ENCODE measurements at places on chromosomes 11 and 22.
A peak's percentile ranks its signal among the peaks of the same experiment; 100 is the strongest.

DNA sequence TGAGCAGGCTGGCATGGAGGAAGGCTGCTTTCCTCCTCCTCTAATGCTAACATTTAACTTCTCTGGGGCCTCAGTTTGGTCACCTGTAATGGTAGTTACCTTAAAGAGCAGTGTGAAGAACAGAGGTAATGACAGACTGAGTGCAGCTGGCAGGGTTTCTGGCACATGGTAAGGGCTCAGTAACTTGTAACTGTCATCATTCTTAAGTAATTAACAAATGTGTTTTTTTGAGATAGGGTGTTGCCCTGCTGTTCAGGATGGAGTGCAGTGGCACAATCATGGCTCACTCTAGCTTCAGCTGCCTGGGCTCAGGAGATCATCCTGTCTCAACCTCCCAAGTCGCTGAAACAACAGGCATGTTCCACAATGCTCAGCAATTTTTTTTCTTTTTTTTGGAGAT is 242.0 kb upstream of the SYN3 start:
- DNase-seq, result no peak

DNA sequence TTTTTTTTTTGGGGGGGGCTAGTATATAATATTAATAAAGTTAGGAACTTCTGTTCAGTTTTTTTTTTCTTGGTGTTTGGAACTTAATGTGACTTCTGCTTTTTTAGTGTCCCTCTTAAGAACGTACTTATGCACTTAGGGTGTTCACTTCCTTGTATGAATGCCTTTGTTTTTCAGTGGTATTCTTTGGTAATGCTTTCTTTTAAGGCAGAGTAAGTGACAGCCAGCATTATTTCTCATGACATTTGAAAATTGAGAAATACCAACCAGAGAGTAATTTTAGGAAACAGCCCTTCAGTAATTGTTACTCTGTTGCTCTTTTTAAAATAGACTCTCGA is 2.4 kb downstream of the GRK3 start:
- DNase-seq, result no peak

GRCh38 chr11:99693941-99694492 is 673.3 kb downstream of the CNTN5 start:
- peak; percentile 96 for DNase-seq

DNA sequence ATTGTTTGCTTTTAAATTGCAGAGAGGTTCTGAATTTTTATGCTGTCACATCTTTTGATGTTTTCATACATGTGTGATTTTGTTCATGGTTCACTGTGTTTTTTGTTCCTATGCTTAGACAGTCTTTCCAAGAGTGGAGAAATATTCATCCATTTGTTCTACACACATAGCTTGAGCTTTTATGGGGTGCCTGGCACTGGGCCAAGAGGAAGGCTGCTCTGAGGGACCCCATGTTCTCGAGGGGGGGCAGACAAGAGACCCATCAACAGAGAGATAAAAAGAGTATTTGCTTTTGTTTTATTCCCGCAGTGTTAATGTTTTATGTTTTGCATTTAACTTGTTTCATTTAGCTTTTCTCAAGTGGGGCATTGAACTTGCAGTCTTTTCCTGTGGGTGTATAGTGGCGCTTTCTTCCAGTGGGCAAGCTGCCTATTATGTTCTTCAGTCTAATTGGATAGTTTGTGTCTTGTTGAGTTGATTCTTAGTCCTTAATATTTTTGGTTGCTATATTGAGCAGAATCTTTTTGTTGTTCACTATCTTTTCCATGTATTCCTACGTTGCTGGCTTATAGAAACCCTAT is 57.7 kb downstream of the CABIN1 start:
- no peak for DNase-seq

GRCh38 chr11:16759857-16760508 is 21.5 kb downstream of the C11orf58 start:
- peak; percentile 13 for DNase-seq

- DNase-seq, result no peak
These were observed 6.1 kb downstream of the FBLN1 start for GRCh38 chr22:45508814-45509213.

- peak; percentile 88 for DNase-seq
These were observed 25.0 kb downstream of the SWAP70 start for GRCh38 chr11:9688716-9689511.

- DNase-seq, result peak; percentile 36
These were observed at the start of gene CHRM4 for GRCh38 chr11:46391578-46392420. CHRM4 (minus strand) TSS chr11:46391776; CDS start chr11:46386557, 5,219 bp downstream.

All from choroid plexus epithelial cell (primary cell).